Fibroblast of mammary gland (primary cell): ENCODE measurements at places on chromosomes 12 and 14.

GRCh38 chr14:29858299-29858698 lies 69.3 kb downstream of the PRKD1 start:
- no peak for DNase-seq

- peak; percentile 92 for DNase-seq
Observed at GRCh38 chr14:65258391-65258790, 154.1 kb upstream of the FUT8 start.

GRCh38 chr12:81080431-81080983 lies 2.6 kb downstream of the ACSS3 start:
- peak; percentile 40 for DNase-seq

GRCh38 chr12:11808931-11809330 lies 159.5 kb downstream of the ETV6 start:
- DNase-seq: no peak

GRCh38 chr14:45904314-45904713 lies 651.3 kb upstream of the MIS18BP1 start:
- DNase-seq: no peak

GRCh38 chr14:31154956-31155355 lies 52.6 kb downstream of the HECTD1 start:
- DNase-seq: peak; percentile 60

DNA sequence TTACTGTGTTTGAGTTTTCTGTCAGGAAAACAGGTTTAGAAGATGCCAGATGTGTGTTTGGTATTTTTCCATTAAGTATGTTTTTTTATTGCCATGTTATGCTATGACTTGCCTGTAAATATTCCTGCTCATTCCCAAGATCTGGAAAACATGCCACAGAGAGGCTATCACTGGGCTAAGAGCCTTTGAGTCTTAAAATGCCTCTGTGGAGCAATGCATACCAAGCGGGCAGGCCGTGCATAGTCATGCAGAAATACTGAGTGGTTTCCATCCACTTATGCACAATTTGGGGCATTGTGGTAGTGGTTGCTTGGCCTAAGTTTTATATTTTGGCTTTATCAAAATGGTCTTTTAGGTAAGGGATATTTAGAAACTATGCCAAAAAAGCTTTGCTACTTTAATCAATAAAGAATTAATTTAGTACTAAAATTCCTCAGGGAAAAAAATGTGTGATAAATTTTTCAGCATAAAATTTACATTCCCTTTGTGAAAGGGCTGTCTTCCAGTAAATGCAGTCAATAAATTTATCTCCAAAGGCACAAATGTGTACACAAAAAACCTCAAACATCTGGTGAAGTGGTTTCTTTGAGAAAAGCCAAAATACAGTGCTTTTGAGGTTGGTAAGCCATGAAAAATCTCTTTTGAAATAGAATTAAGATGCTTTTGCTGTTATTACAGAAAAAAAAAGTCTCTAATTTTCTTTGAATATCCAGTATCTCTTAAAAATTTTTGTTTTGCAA lies 341.3 kb upstream of the FBXO33 start:
- DNase-seq: no peak

DNA sequence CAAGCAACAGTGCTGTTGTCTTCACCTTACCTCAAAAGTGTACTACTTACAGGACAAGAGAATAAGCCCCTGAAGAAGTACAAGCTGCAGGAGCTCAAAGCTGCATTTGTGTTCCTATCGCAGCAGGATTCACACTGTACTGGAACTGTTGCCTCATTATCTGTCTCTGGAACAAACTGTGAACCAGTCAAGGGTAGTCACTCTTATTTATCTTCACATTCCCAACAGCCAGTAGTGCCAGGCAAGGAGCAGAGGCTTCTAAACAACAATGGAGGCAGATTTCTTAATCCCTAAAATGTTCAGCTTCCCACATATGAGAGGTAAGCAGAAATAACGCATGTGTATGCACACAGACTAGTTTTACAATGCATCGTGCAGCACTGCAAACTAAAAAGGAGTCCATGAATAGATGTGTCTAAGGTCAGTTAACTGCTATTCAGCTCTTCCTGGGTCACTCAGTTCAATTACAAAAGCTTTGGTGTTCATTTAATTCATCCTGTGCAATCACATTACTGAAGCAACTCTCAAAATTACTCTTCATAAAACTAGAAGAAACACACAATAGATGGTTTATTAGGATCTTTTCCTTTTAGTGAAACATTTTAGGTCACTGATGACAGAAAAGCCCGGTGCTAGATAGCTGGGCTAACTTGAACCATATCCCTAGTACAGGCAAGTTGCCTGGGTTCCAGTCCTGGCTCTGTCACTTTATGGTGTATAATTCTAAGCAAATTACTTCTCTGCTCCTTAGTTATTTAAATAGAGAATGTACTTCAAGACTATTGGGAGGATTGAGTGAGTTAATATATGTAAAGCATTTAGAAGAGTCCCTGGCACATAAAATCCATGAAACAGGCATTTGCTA lies 2.7 kb downstream of the APPL2 start:
- DNase-seq: peak; percentile 46

- peak; percentile 17 for DNase-seq
Observed at GRCh38 chr14:36805131-36805559, 143.5 kb downstream of the PAX9 start.

DNA sequence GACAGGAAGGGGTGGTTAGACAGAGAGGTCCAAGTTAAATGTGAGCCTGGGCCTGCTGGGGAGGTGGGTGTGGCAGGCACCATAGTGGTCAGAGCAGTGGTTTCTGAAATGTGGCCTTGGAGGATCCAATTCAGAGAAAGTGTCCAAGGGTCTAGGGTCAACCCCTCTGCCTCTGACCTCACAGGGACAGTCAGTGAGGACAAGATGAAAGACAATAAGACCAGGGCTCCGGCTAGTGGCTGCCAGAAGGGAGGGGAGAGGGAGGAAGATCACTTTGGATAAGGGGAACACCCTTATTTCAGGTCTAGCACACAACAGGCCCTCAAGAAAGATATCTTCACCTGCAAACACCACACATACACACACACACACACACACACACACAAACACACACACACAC lies 335.1 kb downstream of the MED13L start:
- DNase-seq: no peak

GRCh38 chr14:56886471-56887062 lies 76.3 kb upstream of the OTX2 start:
- no peak for DNase-seq

DNA sequence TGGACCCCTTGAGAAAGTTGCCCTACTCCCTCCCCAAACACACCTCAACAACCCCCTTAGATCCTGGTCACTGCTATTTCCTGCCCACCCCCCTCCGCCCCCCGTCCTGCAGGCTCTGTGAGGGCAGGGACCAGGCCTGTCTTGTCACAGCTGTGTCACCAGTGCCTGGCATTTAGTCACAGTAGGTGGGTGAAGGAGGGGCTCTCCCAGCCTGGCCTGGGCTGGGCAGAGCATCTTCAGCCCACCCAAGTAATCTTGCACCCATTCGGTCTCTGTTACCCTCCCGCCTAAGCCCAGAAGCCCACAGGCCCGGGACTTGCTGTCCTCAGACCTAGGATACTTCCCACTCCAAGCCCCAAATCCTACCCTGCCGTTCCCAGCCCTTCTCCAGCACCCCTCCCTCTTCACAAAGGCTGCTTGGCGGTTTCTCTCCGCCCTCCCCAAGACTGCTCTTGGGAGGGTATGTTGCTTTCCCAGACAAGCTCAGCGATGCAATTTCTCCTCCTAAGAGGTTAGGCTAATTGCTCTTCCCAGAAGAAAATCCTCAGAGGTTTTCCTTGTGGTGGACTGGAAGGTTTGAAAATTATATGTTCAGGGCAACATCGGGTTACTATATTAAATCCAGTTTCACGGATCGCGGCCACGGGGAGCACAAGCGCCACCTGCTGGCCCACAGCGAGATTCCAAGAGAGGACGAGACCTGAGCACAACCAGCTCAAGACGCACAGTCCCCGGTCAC lies 50.8 kb upstream of the ZFP36L1 start:
- DNase-seq: peak; percentile 65

DNA sequence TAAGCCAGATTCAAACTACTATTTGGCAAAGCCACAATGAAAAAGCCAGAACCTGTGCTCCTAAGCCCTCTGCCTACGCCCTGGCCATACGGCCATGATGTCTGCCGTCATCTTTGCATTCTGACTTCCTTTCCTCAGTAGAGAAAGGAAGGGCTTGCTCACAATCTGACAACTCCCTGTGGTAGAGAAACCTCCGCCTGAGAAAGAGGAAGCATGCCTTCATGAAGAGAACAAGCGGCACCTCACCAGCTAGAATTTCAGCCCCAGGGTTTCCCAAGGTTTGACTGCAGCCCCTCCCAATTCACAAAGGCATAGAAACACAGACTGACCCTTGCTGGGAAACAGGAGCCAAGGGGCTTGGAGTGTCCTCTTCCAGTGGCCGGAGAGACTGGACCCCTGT lies 25.7 kb downstream of the TEP1 start:
- DNase-seq: no peak

GRCh38 chr14:26021759-26022158 lies 576.1 kb downstream of the NOVA1 start:
- DNase-seq: no peak

DNA sequence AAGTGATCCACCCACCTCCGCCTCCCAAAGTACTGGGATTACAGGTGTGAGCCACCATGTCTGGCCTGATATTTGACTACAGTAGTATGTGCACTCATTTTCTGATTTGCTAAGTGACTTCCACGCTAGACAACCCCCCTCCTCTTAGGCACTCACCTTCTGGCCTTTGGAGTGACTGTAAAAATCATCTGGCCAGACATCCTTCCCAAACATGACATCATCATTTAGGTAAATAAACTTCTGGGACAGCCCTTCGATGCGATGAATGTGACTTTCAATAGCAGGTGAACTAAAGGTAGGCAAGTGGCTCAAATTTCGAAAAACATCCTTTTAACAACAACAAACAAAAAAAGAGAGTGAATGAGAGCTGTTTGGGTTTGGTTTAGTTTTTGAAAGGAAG lies 30.6 kb upstream of the SYCP3 start:
- DNase-seq: no peak

DNA sequence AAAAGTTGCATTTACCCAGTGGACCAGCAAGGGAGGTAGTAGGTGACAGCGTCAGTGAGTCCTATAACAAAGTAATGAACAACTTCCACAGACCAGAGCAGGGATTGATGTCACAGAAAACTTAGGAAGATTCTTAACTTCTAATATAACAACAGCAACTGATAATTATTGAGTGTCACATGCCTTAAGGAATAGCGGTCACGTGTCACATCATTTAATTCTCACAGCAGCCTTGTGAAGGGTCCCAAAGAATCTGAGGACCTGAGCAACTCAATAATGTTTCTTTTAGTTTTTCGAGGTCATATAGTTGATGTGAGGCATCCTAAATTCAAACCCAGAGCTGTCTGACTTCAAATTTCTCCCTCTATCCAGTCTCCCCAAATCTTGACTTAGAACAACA lies 422.2 kb downstream of the EGLN3 start:
- no peak for DNase-seq

- DNase-seq: peak; percentile 12
Observed at GRCh38 chr12:79769189-79769859, 78.6 kb upstream of the PAWR start.

- no peak for DNase-seq
Observed at GRCh38 chr14:51410897-51411296, 170.8 kb downstream of the TMX1 start.

DNA sequence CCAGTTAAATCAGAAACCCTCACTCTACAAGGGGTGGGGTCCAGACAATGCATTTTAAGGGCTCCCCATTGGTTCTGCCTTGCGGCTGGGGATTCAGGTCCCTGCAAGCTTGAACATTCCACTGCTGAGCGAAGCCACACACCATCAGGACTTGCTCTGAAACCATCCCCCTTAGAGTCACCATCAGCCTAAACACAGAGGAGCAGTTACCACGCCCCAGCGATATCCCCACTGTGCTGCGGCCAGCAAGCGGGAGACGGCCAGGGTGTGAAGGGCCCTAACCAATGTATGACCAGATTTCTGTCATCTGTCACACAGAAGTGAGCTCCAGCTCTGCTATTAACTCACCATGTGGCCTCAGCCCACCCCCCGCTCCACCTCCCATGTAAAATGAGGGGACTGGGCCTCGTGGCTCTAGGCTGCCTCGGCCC lies 29.7 kb downstream of the CCDC88C start:
- DNase-seq: no peak

DNA sequence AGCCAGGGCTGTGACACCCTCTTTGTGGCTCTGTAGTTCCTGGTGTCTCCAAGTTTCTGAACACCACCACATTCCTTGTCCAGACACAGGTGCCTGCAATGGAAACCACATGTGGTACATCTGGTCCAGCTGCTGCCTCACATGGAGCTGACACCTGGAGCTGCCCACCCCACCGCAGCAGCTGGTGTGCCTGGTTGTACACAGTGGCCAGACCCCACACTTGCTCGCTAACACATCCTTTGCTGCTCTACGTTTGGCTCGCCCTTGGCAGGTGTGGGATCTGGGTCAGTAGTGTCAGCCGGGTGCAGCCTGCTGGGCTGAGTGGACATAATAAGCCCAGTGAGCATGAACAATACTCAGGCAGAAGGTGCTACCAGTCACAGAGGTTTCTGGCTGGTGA lies 198.9 kb downstream of the ADGRD1 start:
- DNase-seq: no peak

GRCh38 chr14:32509632-32510187 lies 180.6 kb downstream of the AKAP6 start:
- peak; percentile 85 for DNase-seq

DNA sequence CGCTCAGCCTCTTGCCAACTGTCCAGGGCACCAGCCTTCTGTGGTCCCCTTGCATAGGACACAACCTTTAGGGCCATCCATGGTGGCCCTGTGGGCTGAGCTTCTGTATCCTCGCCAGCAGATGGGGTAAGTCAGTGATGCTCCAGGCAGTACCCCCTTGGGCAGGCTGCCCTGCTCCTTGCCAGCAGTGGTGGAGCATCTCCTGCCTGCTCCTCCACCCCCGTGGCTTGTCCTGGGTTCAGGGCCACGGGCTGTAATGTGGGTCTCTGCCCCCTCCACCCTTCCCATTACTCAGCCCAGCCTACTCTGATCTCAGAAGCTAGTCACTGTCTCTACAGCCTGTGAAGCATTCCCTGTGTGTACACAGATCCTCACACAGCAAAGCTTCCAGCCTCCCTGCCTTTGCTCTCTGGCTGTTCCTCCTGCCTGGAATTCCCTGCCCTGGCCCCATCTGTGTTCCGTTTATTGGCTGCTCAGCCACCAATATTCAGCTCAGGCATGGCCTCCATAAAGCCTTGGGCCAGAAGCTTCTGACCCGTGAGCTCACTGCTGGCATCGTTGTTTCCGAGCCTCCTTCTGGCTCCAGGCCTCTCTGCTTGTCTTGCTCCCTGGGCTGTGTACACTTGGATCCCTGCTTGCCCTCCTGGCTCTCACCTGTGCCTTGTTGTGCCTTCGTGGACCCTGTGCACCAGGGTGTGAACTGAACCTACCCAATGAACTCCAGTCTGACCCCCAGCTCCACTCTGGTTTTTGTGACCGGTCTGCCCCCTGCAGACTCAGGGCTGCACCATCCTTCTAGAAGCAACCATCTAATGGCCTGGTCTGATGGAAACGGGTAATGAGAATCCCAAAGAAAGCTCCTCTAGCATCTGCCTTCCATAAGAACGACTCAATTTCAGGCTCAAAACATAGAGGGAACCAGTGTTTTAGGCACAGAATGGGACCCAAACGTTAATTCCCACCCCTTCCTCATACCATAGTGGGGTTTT lies 177.0 kb upstream of the PRMT8 start:
- DNase-seq: peak; percentile 20

- DNase-seq: no peak
Observed at GRCh38 chr14:32947792-32948191, 9.1 kb downstream of the NPAS3 start.

- DNase-seq: no peak
Observed at GRCh38 chr12:127685931-127686330, 581.0 kb upstream of the TMEM132C start.

- peak; percentile 40 for DNase-seq
Observed at GRCh38 chr14:69666112-69666511, 54.7 kb downstream of the SUSD6 start.

- DNase-seq: no peak
Observed at GRCh38 chr12:105729926-105730325, 399.4 kb downstream of the C12orf75 start.
